ENCODE measurements at places on chromosomes 12 and 14. TPM values are rescaled to one million over a fixed set of nuclear protein-coding genes. Genes with fewer than 3 reads are reported as not detected.

DNA sequence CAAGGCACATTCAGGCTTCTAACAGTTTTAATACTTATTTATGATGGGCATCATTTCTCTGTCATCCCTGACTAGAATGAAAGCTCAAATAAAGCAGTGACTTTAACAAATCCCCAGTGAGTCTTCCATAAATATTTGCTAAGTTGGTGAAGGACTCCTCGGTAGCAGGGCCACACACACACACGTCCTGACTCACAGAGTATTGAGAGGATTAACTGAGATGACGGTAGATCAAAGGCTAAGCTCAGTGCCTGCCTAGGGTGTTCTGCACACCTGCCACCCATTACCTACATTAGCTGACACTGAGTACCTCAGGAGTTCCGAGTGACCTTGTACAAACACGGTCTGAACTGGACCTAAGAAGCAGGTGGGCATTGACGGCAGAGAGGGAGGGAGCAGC lies 197.3 kb upstream of the SFSWAP start:
- DNase-seq, result no peak

- no peak for DNase-seq
These were observed 494.3 kb upstream of the FOXG1 start for GRCh38 chr14:28272270-28272669.

Gene PLXNC1
- total RNA-seq, result 6.2 TPM

Gene DEGS2
- total RNA-seq, result 28.5 TPM

Gene NKX2-1
- not detected for total RNA-seq
